ENCODE measurements at places on chromosomes 5 and 9. TPM values are rescaled to one million over a fixed set of nuclear protein-coding genes. Genes with fewer than 3 reads are reported as not detected.

Gene UNC5A
- not detected for total RNA-seq

Gene RAD23B
- 108 TPM for total RNA-seq

Gene FANCC
- 11.3 TPM for total RNA-seq

Gene SLC34A1
- total RNA-seq: 0.10 TPM

Gene SLC6A7
- total RNA-seq: not detected

Gene IFNB1
- not detected for total RNA-seq

- 0 out of 2 replicates have a peak, but pooled peaks cover 4% of the 10 kb centered on the region for H3K4me1 ChIP-seq
- H3K36me3 ChIP-seq: no peaks in the 10 kb centered on the region
- no peak for DNase-seq
Measured at GRCh38 chr9:98811051-98811650, 3.7 kb downstream of the GALNT12 start.

GRCh38 chr9:123505496-123505895 lies 149.5 kb downstream of the CRB2 start:
- no peak for DNase-seq
- no peaks in the 10 kb centered on the region for H3K27me3 ChIP-seq
- no peaks in the 10 kb centered on the region for H3K36me3 ChIP-seq
- no peak overlapping the region for H3K4me3 ChIP-seq
- H3K4me1 ChIP-seq: no peaks in the 10 kb centered on the region

DNA sequence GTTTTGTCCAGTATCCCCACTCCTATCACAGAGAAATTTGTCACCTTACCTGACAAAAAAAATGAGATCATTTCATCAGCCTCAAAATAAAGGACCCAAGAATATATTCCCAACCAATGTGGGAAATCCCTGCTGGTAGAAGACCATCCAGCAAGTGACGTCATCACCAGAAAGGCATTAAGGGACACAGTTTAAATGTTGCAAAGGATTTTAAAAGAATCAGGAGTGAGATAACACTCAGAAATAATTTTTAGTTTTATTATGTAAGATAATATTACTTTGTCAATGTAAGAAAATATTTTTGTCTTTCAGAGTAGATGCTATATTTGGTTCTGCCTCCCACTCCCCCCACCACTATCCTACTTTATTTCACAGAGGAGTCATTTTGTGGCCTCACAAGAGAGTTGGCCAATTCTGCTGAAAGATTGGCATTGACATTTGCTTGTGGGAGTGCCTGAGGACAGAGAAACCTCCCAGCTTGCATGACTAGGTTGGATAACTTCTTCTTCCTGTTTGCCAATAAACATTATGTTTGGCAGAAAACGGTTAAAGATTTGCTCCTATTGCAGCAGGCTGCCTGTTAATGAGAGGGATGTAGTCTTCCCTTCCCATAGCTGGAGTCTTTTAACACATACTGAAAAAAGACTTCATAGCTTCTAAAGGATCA lies 288.6 kb upstream of the DAB2 start:
- H3K4me1 ChIP-seq: no peaks in the 10 kb centered on the region
- no peak overlapping the region for H3K27ac ChIP-seq
- H3K27me3 ChIP-seq: no peaks in the 10 kb centered on the region
- no peaks in the 10 kb centered on the region for H3K36me3 ChIP-seq
- DNase-seq: no peak

- H3K36me3 ChIP-seq: no peaks in the 10 kb centered on the region
- no peak overlapping the region for H3K4me3 ChIP-seq
- H3K27ac ChIP-seq: no peak overlapping the region
- no peaks in the 10 kb centered on the region for H3K27me3 ChIP-seq
Measured at GRCh38 chr9:28502189-28502588, 928.9 kb upstream of the C9orf72 start.

- H3K4me1 ChIP-seq: peaks cover 12% of the 10 kb centered on the region
- H3K27me3 ChIP-seq: no peaks in the 10 kb centered on the region
- H3K4me3 ChIP-seq: no peak overlapping the region
- DNase-seq: no peak
- H3K36me3 ChIP-seq: 0 out of 2 replicates have a peak, but pooled peaks cover 2% of the 10 kb centered on the region
- H3K27ac ChIP-seq: no peak overlapping the region
Measured at GRCh38 chr5:78597974-78598371, 50.6 kb downstream of the LHFPL2 start.

DNA sequence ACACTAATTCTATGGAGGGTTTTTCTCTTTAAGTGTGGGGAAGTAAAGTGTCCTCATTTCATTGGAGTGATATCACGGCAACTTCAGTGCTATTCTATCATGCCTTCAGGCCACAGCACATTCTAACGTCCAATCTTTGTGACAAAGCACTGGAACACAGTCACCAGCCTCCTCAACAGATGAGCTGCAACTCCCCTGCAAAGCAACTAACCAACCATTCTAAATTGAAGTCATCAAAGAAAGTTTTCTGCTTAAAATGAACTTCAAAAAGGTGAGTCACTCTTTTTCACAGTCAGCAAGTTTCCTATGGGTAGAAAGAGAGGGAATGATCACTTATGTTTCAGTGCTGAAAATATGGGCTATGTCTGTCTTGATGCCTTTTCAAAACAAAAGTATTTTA lies 190.8 kb downstream of the ELAVL2 start:
- H3K36me3 ChIP-seq: no peaks in the 10 kb centered on the region
- H3K4me3 ChIP-seq: no peak overlapping the region
- no peaks in the 10 kb centered on the region for H3K4me1 ChIP-seq
- H3K27ac ChIP-seq: no peak overlapping the region

GRCh38 chr5:53820802-53821171 lies 260.3 kb downstream of the NDUFS4 start:
- H3K36me3 ChIP-seq: no peaks in the 10 kb centered on the region
- peaks cover 17% of the 10 kb centered on the region for H3K4me1 ChIP-seq

DNA sequence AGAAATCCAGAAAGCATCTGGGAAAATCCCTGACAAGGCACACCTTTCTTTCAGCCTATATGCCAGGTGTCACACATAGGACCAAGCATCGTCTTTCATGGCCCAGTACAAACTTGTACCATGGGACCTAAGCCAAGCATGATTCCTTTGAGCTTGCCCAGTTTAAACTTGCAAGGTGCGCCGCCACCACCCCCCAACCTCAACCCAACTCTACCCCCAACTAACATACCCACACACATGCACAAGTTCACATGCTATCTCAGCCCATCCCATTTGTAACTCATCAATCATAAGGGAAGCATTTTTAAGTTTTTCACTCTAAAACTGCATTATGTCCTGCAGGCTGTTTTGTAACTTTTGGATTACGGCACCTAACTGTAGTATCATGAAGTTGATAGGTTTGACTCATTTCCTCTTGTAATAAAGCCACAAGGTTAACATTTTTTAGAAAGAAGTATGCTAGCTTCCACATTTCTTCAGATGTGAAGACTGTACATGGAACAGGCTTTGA lies 145.9 kb upstream of the FST start:
- DNase-seq: no peak
- no peak overlapping the region for H3K4me3 ChIP-seq
- H3K4me1 ChIP-seq: no peaks in the 10 kb centered on the region
- H3K27ac ChIP-seq: no peak overlapping the region
- H3K36me3 ChIP-seq: no peaks in the 10 kb centered on the region

DNA sequence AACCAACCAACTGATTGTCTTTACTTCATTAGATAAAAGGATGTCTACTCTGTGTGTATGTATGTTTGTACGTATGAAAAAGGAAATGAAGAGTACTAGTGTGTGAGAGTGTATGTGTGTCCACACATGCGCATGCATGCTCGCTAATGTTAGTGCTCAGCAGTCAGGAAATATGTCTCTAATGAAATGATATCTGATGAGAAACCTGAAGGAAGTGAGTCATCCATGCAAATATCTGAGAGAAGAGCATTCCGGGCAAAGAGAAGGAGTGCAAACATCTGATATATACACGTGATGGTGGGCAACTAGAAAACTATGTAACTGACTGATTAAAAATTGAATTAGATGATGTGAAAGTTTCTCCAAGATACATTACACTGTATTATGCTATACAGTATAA lies 29.6 kb upstream of the UGCG start:
- H3K27me3 ChIP-seq: no peaks in the 10 kb centered on the region
- no peak overlapping the region for H3K4me3 ChIP-seq
- DNase-seq: no peak

DNA sequence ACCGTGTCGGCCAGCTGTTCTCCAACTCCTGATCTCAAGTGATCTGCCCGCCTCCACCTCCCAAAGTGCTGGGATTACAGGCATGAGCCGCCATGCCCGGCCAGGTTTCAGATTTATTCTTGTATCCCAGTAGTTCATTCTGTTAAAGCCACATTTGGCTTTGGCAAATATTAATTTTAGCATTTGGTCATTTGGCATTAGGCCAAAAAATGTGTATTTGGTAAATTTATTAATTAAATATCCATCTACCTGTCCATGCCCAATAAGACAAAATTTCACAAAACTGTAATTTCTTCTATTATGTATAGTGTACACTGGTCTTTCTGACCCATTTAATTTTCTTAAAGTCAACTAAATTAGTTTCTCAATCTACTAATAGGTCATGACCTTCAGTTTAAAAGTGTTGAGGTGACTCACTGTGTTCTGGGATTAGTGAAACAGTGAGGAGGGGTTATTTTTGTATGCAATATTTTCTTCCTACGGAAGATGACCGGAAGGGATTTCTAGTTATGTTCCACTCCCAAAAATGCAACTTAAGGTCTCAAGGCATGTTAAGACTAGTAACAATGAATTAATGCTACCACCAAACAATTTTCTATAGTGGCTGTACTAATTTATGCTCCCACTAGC lies 21.0 kb downstream of the OSTF1 start:
- no peaks in the 10 kb centered on the region for H3K4me1 ChIP-seq
- no peak overlapping the region for H3K4me3 ChIP-seq
- no peak overlapping the region for H3K27ac ChIP-seq

- H3K27ac ChIP-seq: no peak overlapping the region
- no peaks in the 10 kb centered on the region for H3K36me3 ChIP-seq
- no peaks in the 10 kb centered on the region for H3K4me1 ChIP-seq
- no peak for DNase-seq
Measured at GRCh38 chr5:92504346-92504745, 1076.7 kb downstream of the NR2F1-AS1 start.

DNA sequence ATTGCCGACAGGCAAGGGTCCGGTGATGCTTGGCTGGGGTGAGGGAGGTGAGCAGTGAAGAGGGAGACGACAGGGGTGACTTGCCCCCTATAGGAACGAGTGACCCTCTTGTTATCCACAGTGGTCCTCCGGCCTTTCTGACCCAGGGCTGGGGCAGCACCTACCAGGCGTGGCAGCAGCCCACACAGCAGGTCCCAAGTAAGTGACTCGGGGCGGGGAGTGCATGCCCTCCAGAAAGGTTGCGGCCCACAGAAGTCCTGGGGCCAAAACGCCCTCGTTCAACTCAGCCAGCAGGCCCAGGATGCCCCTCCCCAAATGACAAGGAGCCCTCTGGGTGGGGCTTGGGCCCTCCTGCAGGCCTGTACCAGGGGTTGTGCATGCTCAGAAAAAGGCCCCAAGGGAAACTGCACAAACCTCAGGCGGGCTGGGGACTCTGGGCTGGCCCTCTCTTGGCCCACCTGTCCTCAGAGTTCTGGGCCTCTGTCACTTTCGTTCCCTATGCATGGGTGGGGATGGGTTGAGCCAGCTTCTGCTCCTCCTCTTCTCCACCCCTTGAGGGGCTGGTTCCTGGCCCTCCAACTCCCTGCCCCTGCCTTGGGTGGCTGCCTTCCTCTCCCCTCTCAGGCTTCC lies 32.2 kb upstream of the PRDM12 start:
- no peak for DNase-seq
- no peaks in the 10 kb centered on the region for H3K4me1 ChIP-seq
- peaks cover 46% of the 10 kb centered on the region for H3K36me3 ChIP-seq
- no peaks in the 10 kb centered on the region for H3K27me3 ChIP-seq
- H3K27ac ChIP-seq: no peak overlapping the region

DNA sequence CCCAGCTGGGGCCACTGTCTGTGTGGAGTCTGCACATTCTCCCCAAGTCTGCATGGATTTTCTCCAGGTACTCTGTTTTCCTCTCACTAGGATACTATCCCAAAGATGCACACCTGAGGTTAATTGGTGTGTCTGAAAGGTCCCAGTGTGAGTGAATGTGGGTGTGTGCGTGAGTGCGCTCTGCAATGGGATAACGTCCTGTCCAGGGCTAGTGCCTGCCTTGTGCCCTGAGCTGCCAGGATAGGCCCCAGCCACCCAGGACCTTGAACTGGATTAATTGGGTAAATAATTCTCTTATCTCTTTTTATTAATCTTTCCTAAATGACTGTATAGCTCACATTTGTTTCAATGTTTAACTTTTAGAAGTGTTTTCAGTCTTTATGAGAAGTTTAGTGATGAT lies 11.5 kb upstream of the PANK3 start:
- H3K27ac ChIP-seq: no peak overlapping the region
- no peaks in the 10 kb centered on the region for H3K27me3 ChIP-seq
- no peak overlapping the region for H3K4me3 ChIP-seq
- no peaks in the 10 kb centered on the region for H3K36me3 ChIP-seq
- H3K4me1 ChIP-seq: peaks cover 6% of the 10 kb centered on the region
- DNase-seq: no peak

DNA sequence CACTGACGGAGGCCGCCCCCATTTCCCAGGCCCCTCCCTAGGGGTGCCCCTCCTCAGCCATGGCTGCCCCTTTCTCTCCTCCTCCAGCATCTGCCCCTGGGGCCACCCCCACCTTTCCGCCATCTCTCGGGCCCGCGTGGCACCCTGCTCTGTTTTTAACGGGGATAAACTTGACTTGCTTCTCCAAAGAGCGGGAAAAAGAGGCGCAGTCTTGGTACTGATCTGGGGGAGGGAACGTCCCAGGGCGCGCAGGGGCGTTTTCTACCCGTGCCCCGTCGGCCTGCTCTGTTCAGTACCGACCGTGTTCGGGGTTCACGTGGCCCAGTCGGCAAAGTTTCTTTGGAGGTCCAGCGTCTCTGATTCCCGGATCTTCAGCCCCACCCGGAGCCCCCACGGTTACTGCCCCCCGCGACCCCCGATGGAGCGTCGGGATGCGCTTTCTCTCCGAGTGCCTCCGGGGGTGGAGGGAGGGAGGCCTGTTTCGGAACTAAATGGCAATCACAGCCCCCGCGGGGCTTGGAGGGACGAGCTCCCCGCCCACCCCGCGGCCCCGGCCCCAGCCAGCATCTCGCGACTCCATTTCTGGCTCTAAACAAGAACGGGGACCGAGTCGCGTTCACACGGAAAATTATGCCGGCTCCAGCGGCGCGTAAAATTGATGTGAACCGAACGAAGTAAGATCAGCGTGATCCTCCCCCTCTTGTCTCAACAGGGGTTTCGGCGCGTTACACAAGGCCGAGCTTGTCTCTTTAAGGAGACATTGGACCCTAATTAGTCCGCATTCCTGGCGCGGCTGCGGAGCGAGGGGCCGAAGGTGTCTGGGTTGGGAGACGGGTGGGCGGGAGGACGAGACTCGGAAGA lies 1.1 kb upstream of the TLE4 start:
- H3K27ac ChIP-seq: peak overlapping the region; percentile 78
- no peaks in the 10 kb centered on the region for H3K27me3 ChIP-seq
- H3K4me1 ChIP-seq: peaks cover 17% of the 10 kb centered on the region

DNA sequence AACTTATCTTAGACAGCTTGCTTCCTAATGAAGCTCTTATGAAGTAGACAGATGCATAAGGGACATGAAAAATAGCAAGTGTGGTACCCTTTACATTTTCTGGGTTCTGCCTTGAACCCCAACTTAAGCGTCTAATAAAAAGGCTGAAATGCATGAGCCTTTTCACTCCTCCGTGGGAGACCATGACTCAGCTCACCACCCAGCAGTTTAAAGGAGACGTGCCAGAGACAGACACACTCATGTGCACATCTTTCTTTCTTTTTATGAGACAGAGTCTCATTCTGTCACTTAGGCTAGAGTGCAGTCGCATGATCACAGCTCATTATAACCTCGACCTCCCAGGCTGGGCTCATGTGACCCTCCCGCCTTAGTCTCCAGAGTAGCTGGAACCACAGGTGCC lies 22.3 kb downstream of the CTXN3 start:
- no peak overlapping the region for H3K4me3 ChIP-seq
- H3K36me3 ChIP-seq: no peaks in the 10 kb centered on the region
- H3K4me1 ChIP-seq: no peaks in the 10 kb centered on the region
- no peak for DNase-seq
- no peaks in the 10 kb centered on the region for H3K27me3 ChIP-seq

Measured in GM12878 (cell line).